ENCODE measurements at places on chromosomes 5 and 9. TPM values are rescaled to one million over a fixed set of nuclear protein-coding genes. Genes with fewer than 3 reads are reported as not detected.

ZFP2 gene
- not detected for total RNA-seq

CCNJL gene
- 12.3 TPM for total RNA-seq

GARIN3 gene
- not detected for total RNA-seq

CTXN3 gene
- not detected for total RNA-seq

SPATA6L gene
- total RNA-seq = 2.8 TPM

SMIM33 gene
- total RNA-seq = not detected

TMEM252 gene
- not detected for total RNA-seq

NCBP1 gene
- 27.3 TPM for total RNA-seq

SPATA31C1 gene
- total RNA-seq = not detected

CAMK4 gene
- 0.01 TPM for total RNA-seq

ARHGEF37 gene
- total RNA-seq = 1.3 TPM

CSF1R gene
- 0.28 TPM for total RNA-seq

CCDC171 gene
- 0.26 TPM for total RNA-seq
